ENCODE measurements at places on chromosomes 16 and 17.

DNA sequence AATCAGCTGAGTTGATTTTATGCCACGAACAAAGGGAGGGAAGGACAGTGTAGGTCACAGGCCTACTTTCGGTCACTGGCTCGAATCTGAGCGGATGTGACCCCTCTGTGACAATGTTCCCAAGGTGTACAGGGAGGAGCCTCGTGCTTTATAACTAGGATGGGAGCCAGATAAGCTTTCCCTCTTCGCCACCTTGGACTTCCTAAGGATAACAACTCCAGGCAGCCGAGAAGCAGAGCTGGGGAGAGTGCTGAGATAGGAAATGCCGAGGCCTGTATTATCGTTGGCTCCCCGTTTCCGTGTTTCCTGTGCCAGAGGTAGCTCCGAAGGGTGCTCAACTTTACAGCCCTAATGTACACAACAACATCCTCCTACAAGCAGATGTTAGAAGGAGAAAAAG is 217.8 kb upstream of the IRX3 start:
- no peak for DNase-seq

DNA sequence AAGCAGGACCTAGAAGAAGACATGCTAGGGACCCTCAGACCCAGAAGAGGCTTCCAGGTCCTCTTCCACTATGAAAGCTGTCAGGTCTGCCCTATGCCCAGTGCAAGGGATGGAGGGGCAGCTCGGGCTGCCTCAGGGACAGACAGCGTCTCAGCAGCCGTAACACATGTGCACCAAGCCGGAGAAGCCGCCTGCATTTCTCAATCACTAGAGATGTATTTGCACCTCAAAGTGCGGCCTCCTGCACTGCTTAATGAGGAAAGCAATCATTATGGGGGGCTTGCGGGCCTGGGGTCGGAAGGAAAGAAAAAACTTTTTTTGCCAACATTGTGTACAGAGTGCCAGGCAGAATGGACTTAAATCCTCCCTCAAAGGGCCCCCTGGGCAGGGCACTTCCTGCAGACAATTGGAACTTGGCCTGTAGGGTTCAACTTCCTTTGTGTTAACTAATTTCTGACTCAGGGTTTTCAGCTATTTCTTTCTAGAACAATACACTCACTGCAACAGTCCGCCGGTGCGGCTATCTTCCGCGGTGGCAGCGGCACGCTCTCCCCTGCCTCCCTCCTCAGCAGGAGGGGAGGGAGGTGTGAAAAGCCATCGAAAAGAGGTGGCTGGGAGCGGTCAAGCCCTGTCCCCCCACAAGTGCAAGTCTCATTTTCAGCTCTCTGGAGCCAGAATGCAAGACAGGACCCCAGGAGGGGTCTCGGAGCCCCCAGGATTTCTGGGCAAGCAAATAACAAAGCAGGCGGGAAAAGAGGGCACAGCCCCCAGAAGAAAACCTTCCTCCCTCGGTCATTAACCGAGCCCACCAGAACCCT is 101.2 kb downstream of the ZNF423 start:
- DNase-seq: no peak

GRCh38 chr16:67807148-67807682 is 526 bp downstream of the TSNAXIP1 start:
- DNase-seq: no peak

DNA sequence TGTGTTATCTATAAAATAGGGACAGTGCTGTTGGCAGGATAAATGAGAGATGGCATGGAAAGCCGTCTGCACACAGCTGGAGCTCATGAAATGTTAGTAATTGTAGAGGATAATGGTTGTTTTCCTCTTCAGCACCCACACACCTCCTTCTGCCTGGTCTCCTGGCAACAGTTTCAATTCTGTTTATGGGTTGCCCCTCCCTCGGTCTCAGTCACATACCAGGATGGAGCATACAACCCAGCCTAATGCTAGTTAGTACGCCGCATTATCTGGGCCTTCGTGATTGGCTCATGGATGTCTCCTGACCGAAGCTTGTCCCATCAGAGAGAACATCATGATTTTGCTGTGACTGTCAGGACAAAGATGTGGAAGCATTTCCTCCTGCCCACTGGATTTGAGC is 126.2 kb upstream of the WSCD1 start:
- DNase-seq: no peak

GRCh38 chr17:65813306-65813705 is 251.9 kb upstream of the AXIN2 start:
- DNase-seq: no peak

GRCh38 chr17:74437702-74438101 is 5.8 kb downstream of the GPRC5C start:
- DNase-seq: no peak

GRCh38 chr17:67322042-67322787 is 44.2 kb downstream of the PSMD12 start:
- DNase-seq: peak; percentile 15

GRCh38 chr17:62140836-62141235 is 75.8 kb upstream of the MED13 start:
- DNase-seq: no peak

DNA sequence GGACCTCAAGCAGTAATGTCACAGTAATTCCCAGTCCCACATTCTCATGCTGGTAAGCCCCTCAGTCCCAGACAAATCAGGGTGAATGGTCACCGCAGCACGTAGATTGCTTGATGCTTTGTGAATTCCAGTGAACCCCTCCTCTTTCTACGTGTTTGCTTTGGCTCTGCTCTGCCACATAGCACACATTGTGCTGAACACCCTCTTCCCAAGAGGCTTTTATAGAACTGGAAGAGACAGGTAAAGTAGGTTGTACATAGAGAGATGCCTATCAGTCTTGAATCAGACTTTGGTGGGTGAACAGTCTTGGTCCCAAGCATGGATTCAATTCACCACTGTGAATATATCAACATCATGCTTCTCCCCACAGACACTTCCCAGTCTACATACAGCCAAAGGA is 579 bp upstream of the KRTAP9-6 start:
- no peak for DNase-seq

- no peak for DNase-seq
Measured at GRCh38 chr16:60991886-60992285, 1044.4 kb downstream of the CDH8 start.

DNA sequence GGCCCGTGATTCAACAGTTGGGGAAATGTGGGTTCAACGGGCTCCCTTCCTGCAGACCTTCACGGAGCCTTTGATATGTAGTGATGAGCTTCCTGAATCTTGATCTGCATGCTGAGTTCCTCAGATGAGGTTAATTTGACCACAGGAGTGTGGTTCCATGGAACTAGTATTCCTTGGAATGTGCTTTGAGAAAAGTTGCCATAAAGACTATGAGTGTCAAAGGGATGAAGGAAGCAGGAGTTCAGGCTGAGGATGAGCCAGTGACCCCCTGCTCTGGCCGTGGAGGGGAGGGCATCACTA is 229.2 kb downstream of the MSI2 start:
- DNase-seq: no peak

DNA sequence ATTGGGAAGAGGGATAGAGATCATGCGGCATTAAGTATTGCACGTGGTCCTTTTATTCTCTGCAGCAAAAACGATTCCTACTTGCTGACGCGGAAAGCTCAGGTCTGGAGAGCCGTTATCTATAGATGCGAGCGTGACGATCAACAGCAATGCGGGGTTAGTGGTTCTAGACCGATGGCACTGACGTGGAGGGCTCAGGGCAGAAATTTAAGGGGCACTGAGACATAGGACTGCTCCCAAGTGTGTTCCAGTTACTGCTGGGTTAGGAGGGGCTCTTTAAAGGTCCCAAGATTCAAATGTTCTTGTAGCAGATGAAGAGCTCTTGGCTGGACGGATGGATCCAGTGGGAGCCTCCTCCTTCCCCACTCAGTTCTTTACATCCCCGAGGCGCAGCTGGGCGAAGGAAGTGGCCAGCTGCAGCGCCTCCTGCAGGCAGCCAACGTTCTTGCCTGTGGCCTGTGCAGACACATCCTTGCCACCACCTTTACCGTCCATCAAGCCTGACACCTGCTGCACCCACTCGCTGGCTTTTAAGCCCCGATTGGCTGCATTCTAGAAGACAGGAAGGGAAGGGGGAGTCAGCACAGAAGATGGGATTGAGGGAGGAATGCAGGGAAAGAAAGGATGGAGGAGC is 732 bp upstream of the EXOSC6 start:
- peak; percentile 41 for DNase-seq

GRCh38 chr16:86752582-86753175 is 174.3 kb downstream of the FOXL1 start:
- DNase-seq: no peak

DNA sequence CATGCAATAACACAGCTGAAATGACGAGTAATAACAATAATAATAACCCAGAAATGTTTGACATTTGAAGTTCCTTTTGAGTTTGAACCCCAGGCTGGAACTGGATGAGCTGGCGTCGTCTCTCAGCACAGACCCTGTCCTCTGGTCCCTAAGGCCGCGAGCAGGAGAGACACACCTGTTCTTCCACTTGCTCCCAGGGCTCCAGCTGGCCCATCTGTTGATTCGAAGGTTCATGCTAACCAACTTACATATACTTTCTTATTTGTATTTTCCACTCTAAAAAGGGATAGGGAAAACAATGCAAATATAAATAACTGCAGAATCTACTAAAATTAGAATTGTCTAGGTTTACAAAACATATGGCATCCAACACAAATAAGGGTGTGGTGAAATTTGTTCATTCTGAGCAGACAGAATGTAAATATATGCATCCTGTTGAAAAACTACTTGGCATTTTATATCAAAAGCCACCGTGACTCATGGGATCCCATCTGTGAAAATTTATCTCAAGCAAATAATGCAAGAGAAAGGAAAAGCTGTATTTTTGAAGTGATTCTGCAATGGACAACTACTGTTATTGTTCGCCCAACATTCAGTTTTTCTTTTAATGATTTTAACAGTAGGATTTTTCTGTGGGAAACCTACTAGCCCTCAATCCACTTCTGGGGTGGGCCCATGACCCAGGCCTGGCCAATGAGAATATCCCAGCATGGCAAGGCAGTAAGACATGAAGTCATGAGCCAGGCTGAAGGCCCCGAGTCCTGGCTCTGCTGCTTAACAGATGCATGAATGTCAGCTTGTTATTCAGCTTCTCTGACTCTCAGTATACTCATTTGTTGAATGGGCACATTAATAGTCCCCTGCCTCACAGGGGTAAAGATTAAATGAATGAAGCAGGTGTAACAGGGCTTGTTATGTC is 13.2 kb upstream of the RGS9 start:
- DNase-seq: no peak

DNA sequence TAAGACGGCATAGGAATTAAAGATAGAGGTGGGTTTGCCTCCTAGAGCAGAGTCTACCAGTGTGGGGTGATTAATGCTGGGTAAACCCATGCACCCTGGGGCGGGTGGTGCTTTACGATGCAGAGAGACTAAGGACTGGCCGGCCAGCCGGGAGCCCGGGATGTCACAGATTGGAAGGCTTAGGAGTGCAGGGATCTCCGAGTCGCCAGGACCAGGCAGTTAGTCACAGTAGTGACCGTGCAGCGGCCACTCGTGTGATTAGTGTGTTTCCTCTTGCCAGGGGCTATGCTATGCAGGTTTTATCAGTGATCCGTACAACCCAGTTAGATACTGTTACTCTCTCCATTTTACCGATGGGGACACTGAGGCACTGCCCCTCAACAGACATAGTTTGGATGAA is 10.4 kb downstream of the CMIP start:
- DNase-seq: no peak

DNA sequence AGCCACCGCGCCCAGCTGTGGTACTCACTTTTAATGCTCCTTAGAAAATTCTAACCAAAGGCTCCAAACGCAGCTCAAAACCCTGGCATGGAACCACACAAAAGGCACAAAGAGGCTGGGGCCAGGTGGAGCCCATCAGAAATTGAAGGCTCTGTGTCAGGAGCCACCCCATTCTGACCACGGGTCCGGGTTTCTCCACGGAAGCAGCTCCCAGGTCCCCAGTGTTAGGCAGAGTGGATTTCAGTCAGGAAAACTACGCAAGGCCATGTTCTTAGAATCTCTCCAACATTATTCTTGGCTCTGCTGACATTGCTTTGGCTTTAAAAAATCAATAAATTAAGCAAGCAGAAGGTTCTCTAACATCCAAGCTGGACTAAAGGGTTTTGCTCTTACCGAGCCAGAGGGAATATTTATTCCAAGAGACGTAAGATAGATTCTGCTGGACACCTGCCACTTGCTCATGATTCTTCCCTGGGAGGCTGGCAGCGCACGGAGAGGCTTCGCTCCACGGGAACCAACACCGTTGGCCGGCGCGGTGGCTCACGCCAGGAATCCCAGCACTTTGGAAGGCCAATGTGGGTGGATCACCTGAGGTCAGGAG is 93.5 kb downstream of the NXN start:
- no peak for DNase-seq

DNA sequence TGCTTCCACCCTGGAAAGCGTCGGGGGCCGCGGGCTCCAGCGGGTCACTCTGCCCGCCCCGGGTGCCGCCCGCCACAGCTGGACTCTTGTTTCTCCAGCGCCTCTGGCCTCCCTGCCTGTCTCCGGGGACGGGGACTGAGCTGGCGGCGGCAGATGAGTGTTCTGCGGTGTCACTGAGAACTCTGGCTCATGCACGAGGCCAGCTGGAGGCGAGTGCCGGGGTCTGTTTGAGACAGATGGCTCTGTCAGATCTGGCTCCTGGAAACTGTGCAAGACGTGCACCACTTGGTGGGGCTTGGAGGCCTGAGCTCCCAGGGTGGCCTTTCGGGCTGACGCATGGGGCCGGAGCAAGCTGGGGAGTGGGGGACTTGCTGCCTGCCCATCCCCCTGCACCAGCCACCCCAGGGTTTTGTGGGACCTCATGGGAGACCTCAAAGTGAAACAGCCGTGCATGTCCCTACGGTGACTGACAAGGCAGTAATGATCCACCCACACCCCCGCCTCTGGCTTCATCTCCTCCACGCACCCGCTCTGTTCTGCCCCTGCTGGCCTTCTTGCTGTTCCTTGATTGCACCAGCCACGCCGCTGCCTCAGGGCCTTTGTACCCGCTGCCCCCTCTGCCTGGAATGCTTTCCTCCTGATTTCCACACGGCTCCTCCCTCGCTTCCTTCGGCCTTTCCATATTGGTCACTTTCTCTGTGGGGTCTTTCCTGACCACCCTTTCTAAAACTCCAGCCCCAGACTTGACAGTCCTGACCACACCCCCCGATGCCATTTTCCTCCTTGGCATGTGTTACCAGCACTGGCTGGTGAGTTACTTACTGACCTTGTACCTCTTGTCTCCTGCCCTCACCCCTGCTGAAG is 174.9 kb upstream of the CIBAR2 start:
- peak; percentile 49 for DNase-seq

DNA sequence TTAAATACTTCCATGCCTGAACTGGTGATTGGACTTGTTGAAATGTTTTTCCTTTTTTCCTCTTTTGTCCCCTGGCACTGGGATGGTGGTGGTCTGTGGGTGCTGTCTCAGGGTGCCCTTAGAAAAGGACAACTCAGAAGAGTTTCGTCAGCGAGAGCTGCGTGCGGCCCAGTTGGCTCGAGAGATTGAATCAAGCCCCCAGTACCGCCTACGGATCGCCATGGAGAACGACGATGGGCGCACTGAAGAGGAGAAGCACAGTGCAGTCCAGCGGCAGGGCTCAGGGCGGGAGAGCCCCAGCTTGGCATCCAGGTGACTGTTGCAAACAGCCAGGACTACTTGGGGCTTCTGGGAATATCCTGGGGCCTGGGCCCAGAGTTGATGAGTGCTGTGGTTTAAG is 6.9 kb downstream of the ATXN2L start:
- DNase-seq: no peak
